ENCODE measurements at places on chromosomes 2 and 18. TPM values are rescaled to one million over a fixed set of nuclear protein-coding genes. Genes with fewer than 3 reads are reported as not detected.

DNA sequence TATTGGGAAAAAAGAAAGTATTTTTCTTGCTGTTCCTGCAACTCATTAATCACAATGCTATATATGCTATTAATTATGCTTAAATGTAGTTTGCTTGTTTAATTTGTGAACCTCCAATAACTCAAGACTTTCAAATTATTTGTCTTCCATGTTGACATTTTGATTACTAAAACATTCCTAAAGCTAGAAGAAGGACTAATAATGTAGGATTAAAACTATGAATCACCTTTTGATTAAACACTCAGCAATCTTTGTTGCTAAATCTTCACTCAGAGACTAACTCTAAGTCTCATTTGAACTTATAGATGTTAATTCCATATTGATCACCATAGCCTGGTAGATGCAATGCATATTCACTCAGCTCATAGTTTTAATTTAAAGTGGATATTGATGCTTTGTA lies 524.6 kb upstream of the ZEB2 start:
- no peak for DNase-seq
- no peak overlapping the region for H3K27ac ChIP-seq
- no peaks in the 10 kb centered on the region for H3K36me3 ChIP-seq

- peaks cover 2% of the 10 kb centered on the region for H3K4me1 ChIP-seq
- DNase-seq = peak; percentile 57
- no peaks in the 10 kb centered on the region for H3K36me3 ChIP-seq
- H3K27me3 ChIP-seq = peaks cover 3% of the 10 kb centered on the region
These were observed 159.2 kb upstream of the SH3BP4 start for GRCh38 chr2:234792621-234793022.

DNA sequence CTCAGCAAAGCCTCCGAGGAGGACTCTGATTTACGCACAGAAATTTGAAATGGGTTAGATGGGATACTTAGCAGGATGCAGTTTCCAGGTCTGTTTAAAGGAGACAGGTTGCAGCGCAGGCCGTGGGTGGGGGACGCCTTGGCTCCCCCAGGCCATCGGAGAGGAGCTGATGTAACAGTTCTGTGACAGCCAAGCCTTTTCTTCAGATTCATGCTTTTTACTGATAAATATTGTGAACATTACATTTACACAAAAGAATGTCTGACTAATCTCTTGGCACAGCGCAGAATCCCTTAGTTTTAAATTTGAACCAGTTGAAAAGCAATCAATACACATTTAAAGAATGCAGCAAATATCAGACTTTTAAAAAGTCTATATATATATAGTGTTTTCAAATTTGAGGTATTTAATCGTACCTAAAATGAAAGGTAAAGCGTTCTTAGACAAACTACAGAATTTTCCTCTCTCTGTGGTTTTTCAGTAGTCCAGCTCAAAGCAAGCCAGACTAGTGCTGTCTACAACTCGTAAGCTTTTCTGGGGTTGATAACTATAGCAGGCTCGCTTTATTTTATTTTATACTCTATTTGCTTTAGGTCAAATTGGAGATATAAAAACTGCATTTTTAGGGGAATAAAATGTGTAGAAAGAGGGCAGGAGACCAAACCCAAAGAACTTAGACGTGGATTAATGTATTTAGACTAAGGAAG lies 221.9 kb downstream of the PIEZO2 start:
- no peak overlapping the region for H3K4me3 ChIP-seq
- DNase-seq = no peak
- H3K27ac ChIP-seq = no peak overlapping the region

DNA sequence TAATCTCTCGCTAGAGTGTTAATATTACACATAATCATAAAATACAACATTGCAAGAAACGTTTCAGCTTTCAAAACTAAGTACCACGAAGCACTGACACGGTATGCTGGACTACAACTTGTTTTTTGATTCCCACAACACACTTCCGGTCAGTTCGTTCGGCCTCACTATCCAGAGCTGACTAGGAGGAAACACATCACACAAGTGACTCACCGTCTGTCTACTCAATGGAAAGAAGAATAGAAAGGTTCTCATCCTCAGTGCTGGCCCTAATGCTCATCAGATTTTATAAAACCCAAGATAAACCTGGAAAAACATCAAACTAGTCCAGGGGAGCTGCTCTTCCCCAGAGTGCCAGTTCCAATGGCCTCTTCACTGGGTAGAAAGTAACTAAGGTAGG lies 42.9 kb downstream of the ZNF385B start:
- H3K27me3 ChIP-seq = no peaks in the 10 kb centered on the region
- no peak overlapping the region for H3K4me3 ChIP-seq
- no peaks in the 10 kb centered on the region for H3K36me3 ChIP-seq
- H3K4me1 ChIP-seq = no peaks in the 10 kb centered on the region
- no peak overlapping the region for H3K27ac ChIP-seq

GRCh38 chr2:144183727-144184126 lies 336.2 kb downstream of the ZEB2 start:
- H3K27me3 ChIP-seq = no peaks in the 10 kb centered on the region
- H3K4me1 ChIP-seq = no peaks in the 10 kb centered on the region
- H3K27ac ChIP-seq = no peak overlapping the region

Gene ALPG
- 0.56 TPM for total RNA-seq

Gene POTEJ
- not detected for total RNA-seq

- H3K4me3 ChIP-seq = no peak overlapping the region
- no peak for DNase-seq
- H3K27ac ChIP-seq = no peak overlapping the region
- H3K27me3 ChIP-seq = no peaks in the 10 kb centered on the region
- H3K4me1 ChIP-seq = 0 out of 2 replicates have a peak, but pooled peaks cover 6% of the 10 kb centered on the region
These were observed 279.9 kb upstream of the CELF4 start for GRCh38 chr18:37845498-37845897.

GRCh38 chr2:27942612-27943547 lies 52.4 kb downstream of the BABAM2 start:
- no peaks in the 10 kb centered on the region for H3K36me3 ChIP-seq
- H3K4me1 ChIP-seq = no peaks in the 10 kb centered on the region
- no peak overlapping the region for H3K4me3 ChIP-seq
- H3K27me3 ChIP-seq = no peaks in the 10 kb centered on the region
- H3K27ac ChIP-seq = no peak overlapping the region

Gene RUFY4
- total RNA-seq = not detected

GRCh38 chr2:216139884-216140283 lies 30.7 kb downstream of the XRCC5 start:
- no peak for DNase-seq
- H3K27ac ChIP-seq = no peak overlapping the region
- no peak overlapping the region for H3K4me3 ChIP-seq
- no peaks in the 10 kb centered on the region for H3K27me3 ChIP-seq
- H3K36me3 ChIP-seq = peaks cover 78% of the 10 kb centered on the region
- no peaks in the 10 kb centered on the region for H3K4me1 ChIP-seq

GRCh38 chr18:75036917-75037688 lies 171.8 kb downstream of the PTGR3 start:
- H3K36me3 ChIP-seq = no peaks in the 10 kb centered on the region
- no peak overlapping the region for H3K4me3 ChIP-seq
- H3K27ac ChIP-seq = no peak overlapping the region
- H3K27me3 ChIP-seq = no peaks in the 10 kb centered on the region
- H3K4me1 ChIP-seq = no peaks in the 10 kb centered on the region

DNA sequence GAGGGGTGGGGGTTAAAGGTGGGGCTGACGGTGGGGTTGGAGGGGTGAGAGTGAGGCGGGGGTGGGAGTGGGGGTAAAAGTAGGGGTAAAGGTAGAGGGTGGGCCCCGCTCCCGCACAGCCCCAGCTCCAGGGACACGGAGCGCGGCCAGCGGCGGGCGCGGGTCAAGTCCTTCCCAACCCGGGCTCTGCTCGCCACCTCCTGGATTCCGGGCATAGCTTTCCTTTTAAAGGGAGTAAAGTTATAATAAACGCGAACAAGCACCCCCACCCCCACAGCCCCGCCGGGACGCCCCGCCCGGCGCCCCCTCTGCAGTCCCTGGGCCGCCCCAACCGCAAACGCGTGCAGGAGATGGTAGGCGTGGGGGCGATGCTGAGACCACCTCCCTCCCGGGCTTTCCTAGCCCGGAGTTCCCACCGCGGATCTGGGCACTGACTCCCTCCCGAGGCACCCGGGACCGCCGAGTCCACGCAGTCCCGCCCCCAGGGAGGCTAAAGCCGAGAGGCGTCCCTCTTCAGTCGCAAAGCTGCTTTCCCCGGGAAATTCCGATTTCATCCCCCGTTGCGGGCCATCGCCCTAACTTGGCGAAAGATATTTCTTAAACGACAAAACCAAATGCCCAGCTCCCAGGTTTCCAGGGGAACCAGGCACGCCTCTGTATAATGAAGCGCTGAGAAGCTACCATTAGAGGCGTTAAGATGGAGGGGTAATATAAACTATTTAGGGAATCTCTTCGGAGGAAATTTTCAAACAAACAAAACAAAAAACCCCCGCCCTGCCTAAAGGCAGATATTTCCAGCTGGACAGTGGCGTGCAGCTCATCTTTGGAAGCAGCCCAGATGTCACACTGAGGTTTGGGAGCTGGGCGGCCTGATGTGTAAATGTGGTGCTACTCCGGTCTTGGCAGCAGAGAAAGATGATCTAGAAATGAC lies at the start of gene LIMS2:
Gene LIMS2 (minus strand): TSS at position 200 of the 931 bp plus-strand sequence. CDS start 506 bp downstream, outside the sequence.
- no peak within 1 kb of the TSS for H3K27ac ChIP-seq
- H3K27me3 ChIP-seq = peaks cover 10% of the 10 kb centered on the region
- H3K4me3 ChIP-seq = peak within 1 kb of the TSS; percentile 67

Gene MRPL30
- total RNA-seq = 46.2 TPM

Gene DHRS9
- total RNA-seq = not detected

DNA sequence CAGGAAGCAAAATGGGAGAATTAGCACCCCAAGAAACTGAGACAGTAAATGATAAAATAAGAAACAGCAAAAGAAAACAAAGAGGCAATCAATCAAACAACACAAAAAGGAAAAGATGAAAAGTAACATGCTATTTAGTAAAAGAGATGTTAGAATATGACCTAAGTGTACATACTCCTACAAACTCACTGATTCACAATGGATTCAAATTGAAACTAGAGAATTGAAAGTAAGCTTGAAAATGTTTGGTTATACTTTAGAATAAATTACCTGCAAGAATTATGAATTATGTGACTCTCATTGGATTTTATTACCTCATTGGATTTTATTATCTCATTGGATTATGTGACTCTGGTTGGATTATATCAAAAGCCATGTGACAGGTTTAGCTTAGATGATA lies 22.8 kb upstream of the CCNYL1 start:
- no peaks in the 10 kb centered on the region for H3K27me3 ChIP-seq
- no peak overlapping the region for H3K27ac ChIP-seq
- H3K36me3 ChIP-seq = no peaks in the 10 kb centered on the region
- H3K4me3 ChIP-seq = no peak overlapping the region
- DNase-seq = no peak

Gene NR4A2
- 1.4 TPM for total RNA-seq

Gene GREB1
- 41.7 TPM for total RNA-seq

DNA sequence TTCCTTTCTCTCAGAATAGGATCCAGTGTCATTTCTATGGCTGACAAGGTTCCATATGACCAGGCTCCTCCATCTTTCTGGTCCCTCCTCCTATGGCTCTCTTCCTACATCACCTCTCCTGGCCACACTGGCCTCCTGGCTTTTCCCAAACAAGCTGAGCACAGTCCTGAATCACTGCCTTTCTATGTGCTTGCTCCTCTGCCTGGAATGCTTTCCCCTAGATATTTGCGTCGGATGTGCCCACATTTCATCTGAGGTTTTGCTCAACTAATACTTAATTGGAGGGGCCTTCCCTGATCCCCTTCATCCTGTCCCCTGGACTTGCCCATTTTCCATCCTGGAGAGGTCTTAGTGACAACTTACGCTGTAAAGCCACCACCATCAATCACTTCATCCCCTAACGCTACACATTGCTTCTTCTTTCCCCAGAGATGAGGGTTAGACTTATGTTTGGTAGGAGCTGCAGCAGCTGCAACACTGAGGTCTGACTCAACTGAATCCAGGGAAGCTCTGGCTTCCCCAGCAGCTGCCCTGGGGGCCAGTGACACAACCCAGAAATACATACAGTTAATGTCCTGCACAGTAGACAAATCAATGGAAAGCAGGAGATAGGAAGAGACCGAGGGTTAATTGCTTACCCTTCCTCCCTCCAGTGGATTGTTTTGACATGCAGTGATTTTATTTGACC lies 42.9 kb downstream of the QPCT start:
- H3K27me3 ChIP-seq = no peaks in the 10 kb centered on the region
- no peak overlapping the region for H3K27ac ChIP-seq

DNA sequence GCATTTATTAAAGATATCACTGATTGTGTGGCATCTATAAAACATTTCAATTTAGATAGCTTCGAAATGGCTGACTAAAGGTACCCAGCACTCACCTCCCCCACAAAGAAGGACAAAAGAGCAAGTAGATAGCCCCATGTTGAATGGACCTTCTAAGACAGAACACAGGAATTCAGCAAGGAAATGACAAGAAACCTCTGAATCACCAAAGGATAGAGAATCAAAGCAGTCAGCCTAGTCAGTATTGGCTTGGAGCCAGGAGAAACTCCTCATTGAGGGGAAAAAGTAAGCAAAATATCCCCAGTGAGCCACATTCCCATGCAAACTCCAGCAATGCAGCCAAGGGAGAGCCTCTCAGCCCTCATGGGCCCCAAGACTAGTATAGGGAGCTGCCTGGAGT lies 113.7 kb downstream of the BARD1 start:
- H3K36me3 ChIP-seq = no peaks in the 10 kb centered on the region
- no peak for DNase-seq
- H3K4me3 ChIP-seq = no peak overlapping the region
- H3K4me1 ChIP-seq = no peaks in the 10 kb centered on the region
- no peak overlapping the region for H3K27ac ChIP-seq

Gene MERTK
- 6.1 TPM for total RNA-seq

Gene MEP1B
- not detected for total RNA-seq

Gene GFPT1
- total RNA-seq = 76.2 TPM

DNA sequence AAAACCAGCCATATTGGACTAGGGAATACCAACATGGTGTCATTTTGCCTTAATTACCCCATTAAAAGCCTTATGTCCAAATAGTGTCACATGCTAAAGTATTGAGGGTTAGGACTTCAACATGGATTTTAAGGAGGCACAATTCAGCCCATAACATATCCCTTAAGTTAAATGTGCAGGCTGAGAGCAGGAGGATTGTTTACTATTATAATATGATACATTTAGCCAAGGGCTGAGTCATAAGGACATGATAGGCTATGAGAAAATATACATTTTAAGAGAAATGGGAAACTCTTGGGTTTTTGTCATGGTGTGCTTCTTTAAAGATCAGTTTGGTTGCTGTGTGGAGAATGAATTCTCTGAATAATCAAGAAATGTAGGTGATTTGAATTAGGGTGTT lies 136.8 kb downstream of the RDH14 start:
- no peak overlapping the region for H3K27ac ChIP-seq
- no peaks in the 10 kb centered on the region for H3K27me3 ChIP-seq
- no peak for DNase-seq
- H3K36me3 ChIP-seq = no peaks in the 10 kb centered on the region

Gene GPR45
- total RNA-seq = not detected

Gene EMILIN1
- total RNA-seq = 2.9 TPM

Gene PLEK
- total RNA-seq = not detected

- no peak for DNase-seq
- peak within 1 kb of the TSS; percentile 74 for H3K4me3 ChIP-seq
- no peaks in the 10 kb centered on the region for H3K27me3 ChIP-seq
- no peak within 1 kb of the TSS for H3K27ac ChIP-seq
These were observed at the start of gene FOXI3 for GRCh38 chr2:88452565-88452905. Gene FOXI3 (minus strand): TSS chr2:88452693. CDS start chr2:88452535, 158 bp downstream.

- H3K4me1 ChIP-seq = peaks cover 6% of the 10 kb centered on the region
- H3K27ac ChIP-seq = no peak overlapping the region
- H3K27me3 ChIP-seq = no peaks in the 10 kb centered on the region
- H3K4me3 ChIP-seq = no peak overlapping the region
- no peaks in the 10 kb centered on the region for H3K36me3 ChIP-seq
These were observed 4.5 kb upstream of the STON1 start for GRCh38 chr2:48525269-48525943.

All from H1 (cell line).